A549 treated with Mapracorat at 1 μM for 4 hours (cell line): ENCODE measurements at places on chromosomes 6 and 20. TPM values are rescaled to one million over a fixed set of nuclear protein-coding genes. Genes with fewer than 3 reads are reported as not detected.

PPIL1 gene
- total RNA-seq, result 41.6 to 46.3 TPM (median 43.4 TPM) in 5 replicates

FAM162B gene
- total RNA-seq, result not detected in 5 replicates

TSBP1 gene
- not detected in 5 replicates for total RNA-seq

TRIM38 gene
- 1.6 to 2.1 TPM (median 1.7 TPM) in 5 replicates for total RNA-seq

BAK1 gene
- 36.4 to 45.2 TPM (median 43.4 TPM) in 5 replicates for total RNA-seq

CLPSL1 gene
- total RNA-seq, result not detected in 5 replicates

PSMF1 gene
- total RNA-seq, result 205 to 221 TPM (median 209 TPM) in 5 replicates

EYS gene
- total RNA-seq, result 0.02 to 0.18 TPM (median 0.15 TPM) in 3 of 5 replicates, not detected in the others

KIZ gene
- total RNA-seq, result 4.1 to 5.0 TPM (median 4.4 TPM) in 5 replicates

CLPSL2 gene
- 0.79 to 1.4 TPM (median 0.94 TPM) in 4 of 5 replicates, not detected in the other for total RNA-seq

DNAH8 gene
- total RNA-seq, result not detected in 5 replicates
